ENCODE measurements at places on chromosomes 12 and 14.

- no peak for DNase-seq
Observed at GRCh38 chr12:63387771-63388170, 236.8 kb upstream of the AVPR1A start.

DNA sequence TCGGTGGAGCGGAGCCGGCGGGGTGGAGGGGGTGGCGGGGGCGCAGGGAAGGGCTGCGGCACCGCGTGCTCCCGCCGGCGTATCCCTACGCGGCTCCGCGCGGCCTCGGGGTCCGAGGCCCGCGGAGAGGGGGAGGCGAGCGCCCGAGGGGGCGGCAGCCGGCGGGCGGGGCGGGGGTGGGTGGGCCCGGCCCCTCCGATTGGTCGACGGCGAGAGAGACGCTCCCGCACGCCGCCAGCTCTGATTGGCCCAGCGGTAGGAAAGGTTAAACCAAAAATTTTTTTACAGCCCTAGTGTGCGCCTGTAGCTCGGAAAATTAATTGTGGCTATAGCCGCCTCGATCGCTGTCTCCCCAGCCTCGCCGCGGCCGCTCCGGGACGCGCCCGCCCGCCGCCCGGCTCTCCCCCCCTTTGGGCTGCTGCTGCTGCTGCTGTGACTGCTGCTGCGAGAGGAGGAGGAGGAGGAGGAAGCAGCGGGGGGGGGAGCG lies at the start of gene FOXG1:
FOXG1 (plus strand) TSS at position 319 of the 487 bp plus-strand sequence. CDS start 493 bp downstream, outside the sequence.
- DNase-seq: no peak

- DNase-seq: no peak
Observed at GRCh38 chr14:79375356-79375755, 835.9 kb downstream of the DIO2 start.

DNA sequence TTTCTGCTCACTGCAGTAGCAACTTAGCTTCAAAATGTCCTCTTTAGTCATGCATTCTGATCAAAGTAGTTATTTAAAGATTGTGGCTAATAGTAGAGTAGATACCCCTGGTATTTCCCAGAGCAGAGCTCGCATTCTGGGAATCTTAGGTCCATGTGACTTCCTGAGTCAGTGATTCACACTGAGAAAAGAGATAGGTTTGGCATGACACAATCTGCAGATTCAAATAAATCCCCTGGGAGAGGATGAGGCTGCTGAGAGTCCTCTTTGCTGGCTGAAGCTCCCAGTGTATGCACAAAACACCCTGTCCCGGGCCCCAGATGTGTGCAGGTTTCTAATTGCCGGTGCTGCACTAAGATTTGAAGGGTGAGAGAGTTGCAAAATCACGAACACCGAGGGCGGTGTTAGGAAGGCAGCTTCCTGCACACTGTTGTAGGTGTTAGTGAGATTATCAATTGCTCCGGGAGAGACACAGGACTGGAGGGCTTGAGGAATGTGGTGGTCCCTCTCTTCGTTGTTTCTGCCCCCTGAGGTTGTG lies 233.2 kb downstream of the NRXN3 start:
- no peak for DNase-seq

DNA sequence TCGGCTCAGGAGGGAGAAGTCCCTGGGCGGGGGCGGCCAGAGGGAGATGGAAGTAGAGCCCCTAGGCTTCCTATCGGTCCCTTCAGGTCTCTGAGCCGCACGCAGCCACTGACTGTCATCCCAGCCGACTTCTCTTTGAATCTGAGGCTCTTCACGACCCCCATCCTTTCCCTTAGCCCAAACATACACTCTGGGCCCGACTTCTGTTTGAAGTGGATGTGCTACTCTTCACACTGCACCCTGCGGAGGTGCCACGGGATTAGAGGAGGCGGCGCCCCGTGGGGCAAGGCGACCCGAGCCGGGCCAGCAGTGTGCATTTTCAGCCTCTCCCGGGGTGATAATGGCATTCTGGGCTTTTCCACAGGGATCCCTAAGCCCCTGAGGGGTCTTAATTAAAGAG lies 6.0 kb upstream of the DACT1 start:
- no peak for DNase-seq

- no peak for DNase-seq
Observed at GRCh38 chr14:29461506-29461905, 466.1 kb downstream of the PRKD1 start.

DNA sequence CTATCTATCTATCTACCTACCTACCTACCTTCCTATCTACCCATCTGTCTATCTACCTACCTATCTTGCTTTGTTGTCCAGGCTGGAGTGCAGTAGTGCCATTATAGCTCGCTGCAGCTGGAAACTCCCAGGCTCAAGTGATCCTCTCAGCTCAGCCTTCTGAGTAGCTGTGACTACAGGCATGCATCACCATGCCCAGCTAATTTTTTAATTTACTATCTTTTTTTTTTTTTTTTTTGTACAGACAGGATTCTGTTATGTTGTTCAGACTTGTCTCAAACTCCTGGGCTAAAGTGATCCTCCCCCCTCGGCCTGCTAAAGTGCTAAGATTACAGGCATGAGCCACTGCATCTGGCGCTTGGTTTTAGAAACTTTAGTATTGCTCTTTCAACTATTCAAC lies 762.4 kb downstream of the SLC6A15 start:
- DNase-seq: no peak

GRCh38 chr14:51539571-51540037 lies 112.1 kb upstream of the FRMD6 start:
- DNase-seq: peak; percentile 16

GRCh38 chr12:99810718-99811593 lies 163.4 kb downstream of the GARIN6 start:
- DNase-seq: peak; percentile 35

DNA sequence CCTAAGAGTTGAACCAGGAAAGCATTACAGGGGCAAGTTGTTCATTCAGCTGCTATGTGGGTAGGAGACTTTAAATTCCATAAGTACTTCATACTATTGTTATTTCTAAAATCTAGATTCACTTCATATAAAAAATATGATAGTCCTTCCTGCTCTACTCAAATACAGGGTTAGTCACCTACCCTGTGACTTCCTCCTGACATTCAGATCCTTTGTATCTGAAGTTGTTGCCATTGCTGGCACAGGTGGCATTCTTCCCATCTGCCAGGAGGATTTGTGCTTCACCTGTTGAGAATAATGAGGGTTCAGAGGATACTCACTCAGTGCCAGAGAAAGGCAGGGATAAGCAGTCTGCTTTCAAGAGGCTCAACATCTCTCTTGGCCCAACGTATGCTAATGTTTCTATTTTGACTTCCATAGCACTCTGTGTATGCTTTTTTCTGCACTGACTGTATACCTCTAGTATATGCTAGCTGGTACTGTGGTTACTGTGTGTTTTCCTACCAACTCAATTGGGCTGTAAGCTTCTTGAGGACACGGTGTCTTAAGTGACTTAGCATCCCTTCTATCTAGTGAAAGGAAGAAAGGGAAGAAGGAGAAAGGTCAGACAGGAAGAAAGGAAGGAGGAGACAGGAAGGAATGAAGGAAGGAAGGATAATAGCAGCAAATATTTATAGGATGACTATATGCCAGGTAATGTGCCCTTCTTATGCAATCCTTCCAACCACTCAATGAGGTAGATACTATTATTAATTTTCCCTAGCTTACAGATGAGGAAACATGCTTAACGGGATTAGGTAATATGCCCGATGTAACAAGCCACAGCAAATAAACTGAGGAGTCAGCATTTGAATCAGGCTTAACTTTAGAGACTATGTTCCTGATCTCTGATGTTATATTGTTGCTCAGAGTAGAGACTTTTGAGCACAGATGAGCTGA lies 38.5 kb upstream of the FGF6 start:
- no peak for DNase-seq

- DNase-seq: no peak
Observed at GRCh38 chr14:37247791-37248461, 50.2 kb downstream of the MIPOL1 start.

GRCh38 chr12:122227341-122227740 lies 1.5 kb upstream of the DIABLO start:
- no peak for DNase-seq

- peak; percentile 92 for DNase-seq
Observed at GRCh38 chr14:99758121-99758821, 34.9 kb upstream of the EML1 start.

DNA sequence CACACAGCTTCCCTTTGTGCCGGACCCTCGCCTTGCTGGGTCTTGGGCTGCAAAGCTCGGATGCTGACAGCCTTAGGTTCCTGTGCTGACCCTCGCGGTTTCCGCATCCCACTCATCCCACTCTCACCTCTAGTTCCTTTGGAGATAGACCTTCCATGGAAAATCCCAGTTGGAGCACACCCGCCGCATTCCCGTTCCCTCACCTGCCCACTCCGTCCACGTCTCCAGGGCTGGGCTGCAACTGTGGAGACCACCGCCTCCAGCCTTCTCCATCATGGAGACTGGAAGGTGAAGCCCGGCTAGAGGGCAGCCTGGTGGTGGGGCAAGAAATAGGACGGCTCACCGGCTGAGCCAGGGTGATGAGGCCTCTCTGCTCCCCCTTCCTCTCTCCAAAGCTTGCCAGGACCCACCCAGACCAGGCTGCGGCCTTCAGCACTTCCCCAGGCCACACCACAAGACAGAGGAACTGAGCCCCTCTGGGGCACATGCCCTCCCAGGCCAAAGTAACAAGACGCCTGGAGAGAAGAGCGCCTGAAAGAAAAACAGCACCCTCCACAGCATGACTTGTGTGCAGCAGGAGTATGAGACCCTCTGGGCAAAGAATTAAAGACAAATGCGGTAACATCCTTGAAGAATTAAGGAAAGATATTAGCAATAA lies 15.0 kb downstream of the TMEM121 start:
- DNase-seq: no peak

DNA sequence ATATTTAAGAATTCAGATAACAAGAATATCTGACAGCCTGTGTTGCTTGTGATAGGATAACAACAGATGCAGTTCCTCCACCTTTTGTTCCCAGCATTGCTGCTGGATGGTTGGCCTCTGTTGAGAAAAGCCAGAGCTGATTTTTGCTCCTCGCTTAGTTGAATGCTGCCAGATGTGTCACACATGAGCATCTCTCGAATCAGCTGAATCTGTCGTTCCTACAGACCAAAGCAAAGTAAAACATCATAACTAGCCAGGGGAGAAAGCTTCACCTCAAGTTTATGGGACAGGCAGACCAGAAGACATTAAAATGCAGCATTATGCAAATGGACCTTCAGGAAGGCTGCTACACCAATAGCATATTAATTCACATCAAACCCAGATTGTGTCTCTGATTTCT lies 20.1 kb downstream of the RACGAP1 start:
- DNase-seq: no peak

- no peak for DNase-seq
Observed at GRCh38 chr14:56801920-56802319, 8.4 kb downstream of the OTX2 start.

DNA sequence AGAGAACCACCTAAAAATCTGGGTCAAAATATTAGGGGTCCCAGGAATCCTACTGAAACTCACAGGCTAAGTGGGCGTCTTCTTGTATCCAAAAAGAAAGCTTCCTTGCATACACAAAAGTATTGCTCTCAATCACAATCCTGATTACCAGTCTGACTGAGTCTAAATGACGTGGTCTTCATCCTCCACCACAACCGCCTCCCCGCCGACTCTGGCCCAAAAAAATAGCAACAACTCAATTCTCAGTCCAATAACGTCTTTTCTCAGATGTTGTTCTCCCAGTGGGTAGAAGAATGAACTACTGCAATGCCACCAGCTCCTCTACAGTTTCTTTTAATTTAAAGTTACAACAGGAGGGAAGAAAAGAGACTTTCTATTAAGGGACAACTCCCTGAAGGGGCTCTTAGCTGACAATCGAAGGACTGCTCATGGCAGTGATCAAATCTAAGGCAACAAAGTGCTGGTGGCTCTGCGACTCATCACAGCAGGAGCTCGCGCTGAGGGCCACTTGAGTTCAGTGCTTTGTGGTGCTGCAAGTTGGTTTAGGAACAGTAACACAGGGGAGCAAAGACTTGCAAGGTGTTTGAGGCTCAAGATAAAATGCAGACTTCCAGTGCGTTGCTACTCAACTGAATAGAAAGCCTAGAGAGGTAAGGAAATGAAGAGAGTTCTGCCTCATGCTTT lies 394.1 kb downstream of the BCAT1 start:
- no peak for DNase-seq

GRCh38 chr14:90296641-90297040 lies 35.1 kb downstream of the NRDE2 start:
- DNase-seq: no peak

GRCh38 chr12:109807954-109808643 lies 25.1 kb downstream of the TRPV4 start:
- DNase-seq: no peak

DNA sequence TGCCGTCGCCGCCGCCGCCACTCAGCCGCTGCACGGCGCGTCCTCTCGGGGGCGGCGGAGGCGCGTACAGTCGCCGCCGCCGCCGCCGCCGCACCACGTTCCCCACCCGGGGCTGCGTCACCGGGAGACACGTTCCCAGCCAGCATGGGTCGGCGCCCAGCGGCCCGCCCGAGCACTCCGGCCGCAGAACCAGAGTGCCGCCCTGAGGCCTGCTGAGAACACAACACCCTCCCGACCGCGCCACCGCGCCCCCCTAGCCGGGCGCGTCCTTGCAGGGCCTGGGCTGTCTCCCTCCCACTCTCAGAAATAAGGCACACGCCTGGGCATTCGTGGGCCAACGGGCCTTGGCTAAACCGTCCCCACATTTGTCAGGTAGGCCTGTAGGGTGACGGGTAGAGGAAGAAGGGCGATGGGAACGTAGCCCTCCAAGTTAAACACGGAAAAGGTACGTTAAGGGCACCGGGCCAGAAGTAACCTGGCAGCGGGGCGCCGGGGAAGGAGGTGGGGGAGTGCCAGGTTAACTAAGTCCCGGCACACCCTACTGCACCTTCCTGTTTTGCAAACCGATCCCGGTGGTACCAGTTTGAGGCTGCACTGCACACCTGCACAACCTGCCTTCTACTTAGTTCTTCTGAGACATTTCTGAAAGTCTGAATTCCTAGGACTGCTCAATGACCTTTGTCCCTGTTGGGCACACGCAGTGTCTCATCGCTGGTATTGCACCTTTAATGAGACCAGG lies at the start of gene MAP4K5:
MAP4K5 (minus strand) TSS at position 68 of the 739 bp plus-strand sequence. CDS start 520 bp downstream, outside the sequence.
- peak; percentile 79 for DNase-seq

GRCh38 chr14:38507299-38507698 lies 251.4 kb upstream of the CLEC14A start:
- no peak for DNase-seq

GRCh38 chr12:66740732-66741131 lies 61.9 kb upstream of the GRIP1 start:
- DNase-seq: no peak

- DNase-seq: no peak
Observed at GRCh38 chr12:31558521-31558920, 32.4 kb downstream of the DENND5B start.

DNA sequence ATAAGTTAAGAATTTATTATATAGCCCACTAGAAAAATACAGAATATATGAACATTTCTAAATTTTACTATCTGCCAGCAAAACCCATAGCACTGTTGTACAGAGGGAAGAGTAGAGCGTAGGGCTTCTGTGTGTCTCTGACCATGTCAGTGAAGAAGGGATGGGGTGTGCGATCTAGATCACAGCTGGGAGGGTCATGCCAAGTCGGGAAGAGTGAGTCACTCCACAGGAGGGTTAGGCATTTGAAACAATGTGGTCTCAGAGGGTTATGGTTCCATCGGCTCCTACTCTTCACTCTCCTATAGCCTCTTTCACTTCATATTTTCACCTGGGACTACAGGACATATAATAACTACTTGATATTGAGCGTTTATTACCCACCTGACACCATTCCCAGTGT lies 185.1 kb upstream of the DDHD1 start:
- DNase-seq: no peak

- no peak for DNase-seq
Observed at GRCh38 chr12:48454667-48455066, 17.7 kb upstream of the ANP32D start.
